Trophoblast cell (in vitro differentiated cells and primary cell): ENCODE measurements at places on chromosomes 7 and 10.
A peak's percentile ranks its signal among the peaks of the same experiment; 100 is the strongest.

DNA sequence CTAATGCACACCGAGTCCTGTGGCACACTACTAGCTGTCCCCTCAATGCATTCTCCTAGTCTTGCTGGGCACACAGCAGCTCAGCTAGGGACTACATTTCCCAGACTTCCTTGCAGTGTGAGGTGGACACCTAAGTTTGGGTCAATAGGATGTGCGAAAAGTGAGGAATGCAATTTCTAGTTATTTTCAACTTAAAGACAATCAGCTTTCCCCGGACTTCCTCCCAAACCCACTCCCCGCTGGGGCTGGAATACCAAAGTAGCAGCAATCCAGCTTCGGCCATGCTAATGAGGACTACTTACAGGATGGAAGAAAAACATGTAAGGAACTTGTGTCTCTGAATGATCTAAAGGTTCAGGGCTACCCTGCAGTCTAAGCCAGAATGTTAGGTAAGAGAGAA is 286.4 kb upstream of the LRRN3 start:
- no peak for DNase-seq

- no peak for DNase-seq
These were observed 30.9 kb downstream of the MRPS33 start for GRCh38 chr7:140983802-140984201.

GRCh38 chr10:84938117-84938905 is 609.9 kb downstream of the CCSER2 start:
- DNase-seq = no peak

GRCh38 chr7:116173051-116174028 is 37.0 kb upstream of the TES start:
- DNase-seq = peak; percentile 35

DNA sequence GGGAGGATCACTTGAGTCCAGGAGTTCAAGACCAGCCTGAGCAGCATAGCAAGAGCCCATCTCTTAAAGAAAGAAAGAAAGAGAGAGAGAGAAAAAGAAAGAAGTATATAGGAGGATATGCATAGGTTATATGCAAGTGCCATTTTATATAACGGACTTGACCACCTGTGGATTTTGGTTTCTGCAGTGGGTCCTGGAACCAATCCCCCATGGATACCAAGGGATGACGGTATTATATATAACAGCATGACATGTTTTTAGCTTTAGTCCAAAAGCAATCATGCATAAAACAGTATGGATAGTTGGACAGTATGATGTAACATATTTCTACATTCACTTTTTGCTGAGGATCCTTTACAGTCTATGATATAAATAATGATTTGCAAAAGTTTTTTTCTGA is 45.3 kb downstream of the DLD start:
- no peak for DNase-seq

DNA sequence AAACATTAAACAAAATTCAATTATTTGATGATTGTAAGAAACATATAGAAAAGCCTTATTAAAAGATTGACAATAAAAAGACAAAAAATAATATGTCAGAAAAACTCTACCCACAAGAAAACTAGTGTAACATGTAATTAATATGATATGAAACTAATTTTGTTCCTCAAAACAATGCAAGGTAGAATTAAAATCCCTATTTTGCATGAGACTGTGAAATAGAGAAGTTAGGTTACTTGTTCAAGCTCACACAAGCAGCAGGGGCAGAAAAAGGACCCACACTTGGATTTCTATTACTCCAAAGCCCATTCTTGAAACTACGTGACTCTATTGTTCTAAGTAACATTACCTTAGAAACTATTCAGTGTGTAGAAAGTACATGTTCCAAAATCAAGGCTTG is 96.4 kb downstream of the KCNMA1 start:
- DNase-seq = no peak

DNA sequence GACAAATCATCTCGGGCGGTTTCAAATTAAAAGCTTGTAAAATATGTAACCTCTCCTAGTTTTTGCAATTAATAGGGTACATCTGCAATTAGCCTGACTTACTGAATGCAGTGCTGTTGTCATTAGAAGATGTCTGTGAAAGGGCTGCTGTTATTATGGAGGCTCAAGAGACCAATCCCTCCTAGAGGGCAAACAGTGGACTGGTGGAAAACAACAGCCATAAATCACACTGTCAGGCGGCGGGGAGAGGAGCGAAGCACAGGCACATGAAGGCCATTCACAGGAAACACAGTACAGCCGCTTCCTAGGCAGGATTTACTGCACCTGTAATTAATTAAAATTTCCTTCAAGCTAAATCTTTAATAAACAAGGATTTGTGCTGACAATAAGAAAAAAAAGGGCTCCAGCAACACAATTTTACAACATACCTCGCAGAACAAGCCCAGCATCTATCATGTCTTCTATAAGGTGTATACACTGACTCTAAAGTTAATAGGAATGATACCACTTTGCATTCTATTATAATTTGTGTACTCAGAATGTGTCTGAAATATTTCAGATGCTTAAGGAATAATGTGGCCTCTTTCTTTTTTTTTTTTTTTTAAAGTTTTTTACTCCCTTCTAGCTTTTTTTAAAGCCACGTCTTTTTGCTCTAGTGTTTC is 50.7 kb downstream of the ERCC6 start:
- DNase-seq = no peak

DNA sequence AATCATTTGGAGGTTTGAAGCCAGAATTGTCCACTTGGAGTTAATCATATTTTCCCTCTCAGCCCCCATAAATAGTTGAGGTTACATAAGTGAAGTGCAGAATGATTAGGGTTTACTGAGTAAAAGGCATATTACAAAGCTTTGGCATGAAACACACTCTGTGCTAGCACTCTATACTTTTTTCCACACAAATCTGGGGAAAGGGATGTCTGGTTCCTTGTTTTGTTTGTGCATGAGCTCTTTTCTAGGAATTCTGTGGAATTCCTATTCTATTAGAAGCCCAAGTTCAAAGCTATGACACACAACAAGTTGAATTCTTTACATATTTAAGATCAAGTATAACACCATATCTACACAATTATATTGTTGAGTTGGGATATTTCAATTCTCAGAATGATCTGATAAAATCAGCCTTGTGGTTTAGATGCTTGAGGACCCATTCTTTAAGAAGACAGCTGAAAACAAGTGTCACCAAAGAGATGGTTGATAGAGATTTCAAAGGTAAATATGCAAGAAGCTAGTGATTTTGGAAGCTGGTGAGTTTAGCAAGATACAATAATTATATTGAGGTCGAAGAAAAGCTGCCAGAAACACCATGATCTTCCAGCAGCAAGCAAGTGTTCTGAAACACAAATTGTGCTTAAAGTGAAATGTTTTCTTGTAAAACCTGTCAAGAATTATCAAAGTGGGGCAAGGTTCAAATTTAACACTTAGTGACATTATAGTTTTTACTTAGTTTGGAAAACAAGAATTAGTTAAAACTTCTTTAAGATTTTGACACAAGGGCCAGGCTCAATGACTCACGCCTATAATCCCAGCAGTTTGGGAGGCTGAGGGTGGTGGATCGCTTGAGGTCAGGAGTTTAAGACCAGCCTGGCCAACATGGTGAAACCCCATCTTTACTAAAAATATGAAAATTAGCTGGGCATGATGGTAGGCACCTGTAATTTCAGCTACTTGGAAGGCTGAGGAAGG is 122.6 kb downstream of the INHBA start:
- peak; percentile 94 for DNase-seq

GRCh38 chr10:1174022-1174421 is 117.8 kb downstream of the WDR37 start:
- no peak for DNase-seq

DNA sequence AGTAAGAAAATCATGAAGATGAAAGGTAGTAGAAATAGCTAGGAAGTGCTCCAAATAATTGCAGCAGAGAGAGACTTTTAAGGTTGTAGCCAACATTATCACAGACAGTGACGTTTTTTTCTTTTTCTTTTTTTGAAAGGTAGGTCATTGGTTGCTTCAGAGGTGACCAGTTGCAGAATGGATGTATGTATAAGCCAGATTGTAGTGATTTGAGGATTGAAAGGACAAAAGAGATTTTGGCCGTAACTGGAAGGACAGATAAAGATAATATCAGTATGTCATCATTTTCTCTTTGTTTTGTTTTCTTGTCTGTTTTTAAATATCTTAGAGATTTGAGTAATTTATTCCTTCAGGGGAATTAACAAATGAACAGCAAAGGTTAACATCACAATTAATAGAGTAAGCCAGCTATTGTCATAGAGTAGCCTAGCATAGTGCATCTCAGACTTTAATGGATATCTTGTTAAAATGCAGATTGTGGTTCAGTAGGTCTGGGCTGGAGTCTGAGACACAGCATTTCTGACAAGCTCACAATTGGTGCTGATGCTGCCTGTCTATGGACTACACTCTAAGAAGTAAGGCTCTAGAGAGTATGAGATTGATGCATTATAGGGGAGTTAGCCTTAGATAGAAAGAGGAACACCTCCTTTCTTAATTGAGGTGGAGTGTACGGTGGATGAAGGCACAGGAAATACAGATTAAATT is 28.3 kb downstream of the CDK13 start:
- DNase-seq = peak; percentile 33

- DNase-seq = peak; percentile 41
These were observed 9.5 kb downstream of the GLI3 start for GRCh38 chr7:42227541-42227935.

GRCh38 chr10:121578965-121579364 is 19.3 kb downstream of the FGFR2 start:
- DNase-seq = no peak

DNA sequence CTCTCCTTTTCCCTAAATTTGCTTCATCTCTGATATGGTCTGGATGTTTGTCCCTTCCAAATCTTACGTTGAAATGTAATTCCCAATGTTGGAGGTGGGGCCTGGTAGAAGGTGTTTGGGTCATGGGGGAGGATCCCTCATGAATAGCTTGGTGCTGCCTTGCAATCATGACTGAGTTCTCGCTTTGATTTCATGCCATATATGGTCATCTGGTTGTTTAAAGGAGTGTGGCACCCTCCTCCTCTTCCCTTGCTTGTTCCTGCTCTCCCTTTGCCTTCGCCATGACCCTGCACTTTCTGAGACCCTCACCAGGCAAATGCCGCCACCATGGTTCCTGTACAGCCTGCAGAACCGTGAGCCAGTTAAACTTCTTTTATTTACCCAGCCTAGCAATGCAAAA is 14.5 kb downstream of the NOBOX start:
- DNase-seq = no peak

DNA sequence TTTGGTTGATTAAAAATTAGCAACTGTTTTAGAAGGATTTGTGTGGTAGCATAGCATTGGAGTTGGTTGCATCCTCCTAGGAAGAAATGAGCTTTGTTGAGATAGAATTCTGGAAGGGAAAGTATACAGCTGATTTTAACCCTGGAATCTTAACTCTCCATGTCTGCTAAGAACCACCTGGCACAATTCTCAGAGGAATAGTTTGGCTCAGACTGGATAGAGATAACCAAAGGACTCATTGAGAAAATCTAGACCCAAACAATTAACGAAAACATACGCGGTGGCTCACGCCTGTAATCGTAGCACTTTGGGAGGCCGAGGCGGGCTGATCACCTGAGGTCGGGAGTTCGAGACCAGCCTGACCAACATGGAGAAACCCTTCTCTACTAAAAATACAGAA is 99.1 kb upstream of the AOAH start:
- DNase-seq = no peak

DNA sequence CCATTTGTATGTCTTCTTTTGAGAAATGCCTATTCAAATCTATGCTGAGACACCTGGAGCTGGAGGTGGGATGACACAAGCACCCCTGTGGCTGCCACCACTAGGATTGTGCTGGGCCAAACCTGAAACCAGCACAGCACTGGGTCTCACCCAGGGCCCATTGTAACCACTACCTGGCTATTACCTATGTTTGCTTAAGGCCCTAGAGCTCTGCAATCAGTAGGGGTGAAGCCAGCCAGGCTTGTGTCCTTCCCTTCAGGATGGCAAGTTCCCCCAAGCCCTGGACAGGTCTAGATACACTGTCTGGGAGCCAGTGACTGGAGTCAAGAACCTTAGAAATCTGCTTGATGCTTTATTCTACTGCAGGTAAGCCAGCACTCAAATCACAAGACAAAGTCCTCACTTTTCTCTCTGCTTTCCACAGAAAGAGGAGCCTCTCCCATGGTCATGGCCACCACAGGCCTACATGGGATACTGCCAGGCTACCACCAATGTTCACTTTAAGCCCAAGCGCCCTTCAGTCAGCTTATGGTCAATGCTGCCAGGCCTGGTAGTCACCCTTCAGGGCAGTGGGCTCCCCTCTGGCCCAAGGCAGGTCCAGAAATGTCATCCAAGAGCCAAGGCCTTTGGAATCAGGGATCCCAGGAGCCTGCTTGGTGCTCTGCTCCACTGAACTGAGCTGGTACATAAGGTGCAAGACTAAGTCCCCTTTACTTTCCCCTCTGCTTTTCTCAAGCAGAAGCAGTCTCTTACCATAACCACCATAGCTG is 105.3 kb downstream of the BMS1 start:
- DNase-seq = no peak

DNA sequence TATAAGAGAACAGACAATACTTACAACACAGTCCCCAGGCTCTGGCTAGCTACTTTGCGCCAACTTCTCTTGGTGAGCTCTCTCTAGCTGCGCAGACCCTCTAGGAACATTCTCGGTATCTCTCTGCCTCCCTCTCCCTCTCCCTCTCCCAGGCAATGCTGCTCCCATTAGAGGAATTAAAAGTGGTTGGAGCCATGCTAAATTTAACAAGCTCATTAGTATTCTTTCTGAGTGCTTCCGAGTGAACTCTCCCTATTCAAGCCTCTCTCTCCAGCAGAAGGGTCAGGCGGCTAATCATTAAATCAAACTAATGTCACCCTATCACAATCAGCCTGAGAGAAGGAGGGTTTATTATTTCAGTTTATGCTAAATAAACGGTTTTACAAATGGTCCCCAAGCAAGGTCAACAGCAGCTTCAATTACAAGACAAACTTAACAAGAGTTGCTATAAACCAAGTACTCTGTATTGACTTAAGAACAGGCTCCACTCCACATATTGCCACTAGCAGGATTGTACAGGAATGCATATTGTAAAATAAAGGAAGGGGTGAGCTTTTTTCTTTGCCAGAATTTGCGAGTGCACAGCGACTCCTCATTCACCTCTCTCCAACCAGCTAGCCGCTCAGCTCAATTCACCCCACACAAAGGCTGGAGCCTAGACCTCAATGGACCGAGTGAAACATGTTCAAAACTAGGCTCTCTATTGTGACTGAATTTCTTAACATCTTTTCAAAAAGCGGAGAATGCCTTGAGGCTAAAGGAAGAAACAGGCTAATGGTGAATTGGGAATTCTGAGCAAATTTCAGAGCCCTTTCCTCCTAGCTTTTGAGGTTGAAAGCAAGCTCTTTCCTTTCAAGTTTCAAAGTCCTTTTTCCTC is 84.4 kb downstream of the GLI3 start:
- no peak for DNase-seq
